ENCODE measurements at places on chromosomes 16 and 17. TPM values are rescaled to one million over a fixed set of nuclear protein-coding genes. Genes with fewer than 3 reads are reported as not detected.

The ABCA8 gene
- 60.3 TPM for total RNA-seq

The KRTAP3-2 gene
- total RNA-seq: not detected

DNA sequence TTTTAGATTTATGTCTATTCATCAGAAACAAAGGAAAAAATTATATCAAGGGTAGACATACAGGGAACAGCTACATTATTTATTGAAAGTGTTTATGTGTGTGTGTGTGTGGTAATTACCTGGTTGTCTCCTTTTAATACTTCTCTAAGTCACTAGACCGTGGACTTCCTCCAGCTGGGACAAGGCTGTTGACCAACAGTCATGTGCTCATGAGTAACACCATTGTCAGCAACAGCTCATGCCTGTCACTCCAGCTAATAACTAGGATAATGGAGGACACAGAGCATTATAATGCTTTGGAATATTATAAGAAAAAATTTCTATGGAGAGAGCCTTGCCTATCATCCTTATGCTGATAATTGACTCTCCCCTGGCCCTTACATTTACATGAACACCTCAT is 125.3 kb upstream of the SALL1 start:
- no peak for DNase-seq

GRCh38 chr17:45269912-45270311 is 8.0 kb upstream of the SPATA32 start:
- DNase-seq: no peak

The SHBG gene
- total RNA-seq: 0.35 TPM

DNA sequence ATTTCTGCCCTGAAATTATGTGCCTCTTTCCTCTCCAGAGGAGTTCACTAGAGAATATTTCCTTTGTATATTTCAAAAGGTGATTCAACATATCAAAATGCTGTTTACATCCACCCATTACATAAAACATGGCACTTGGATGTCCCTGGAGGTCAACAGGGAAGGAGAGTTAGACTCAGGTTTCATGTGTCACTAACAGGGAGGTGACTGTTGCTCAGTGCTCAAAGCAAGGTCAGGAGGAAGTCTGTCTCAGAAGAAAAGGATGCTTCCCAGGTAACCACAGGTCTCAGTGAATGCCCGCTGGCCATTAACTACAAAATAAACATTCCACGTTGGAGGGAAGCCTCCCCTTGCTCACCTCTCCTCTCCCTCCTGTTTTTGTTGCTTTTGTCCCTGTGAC is 198.6 kb downstream of the AXIN2 start:
- no peak for DNase-seq

- no peak for DNase-seq
Measured at GRCh38 chr16:49567950-49568349, 194.3 kb downstream of the C16orf78 start.

The MARVELD3 gene
- not detected for total RNA-seq

- DNase-seq: no peak
Measured at GRCh38 chr17:57350266-57350665, 93.9 kb downstream of the MSI2 start.

The KRT28 gene
- not detected for total RNA-seq

GRCh38 chr17:1050996-1051925 is 54.3 kb downstream of the TIMM22 start:
- DNase-seq: no peak

The MEOX1 gene
- 11.1 TPM for total RNA-seq

- no peak for DNase-seq
Measured at GRCh38 chr16:67054901-67055300, 26.0 kb downstream of the CBFB start.

The HOXB1 gene
- not detected for total RNA-seq

The EVI2A gene
- 3.0 TPM for total RNA-seq

GRCh38 chr17:14933676-14934075 is 331.4 kb downstream of the PMP22 start:
- no peak for DNase-seq

The HS3ST3B1 gene
- 1.5 TPM for total RNA-seq

DNA sequence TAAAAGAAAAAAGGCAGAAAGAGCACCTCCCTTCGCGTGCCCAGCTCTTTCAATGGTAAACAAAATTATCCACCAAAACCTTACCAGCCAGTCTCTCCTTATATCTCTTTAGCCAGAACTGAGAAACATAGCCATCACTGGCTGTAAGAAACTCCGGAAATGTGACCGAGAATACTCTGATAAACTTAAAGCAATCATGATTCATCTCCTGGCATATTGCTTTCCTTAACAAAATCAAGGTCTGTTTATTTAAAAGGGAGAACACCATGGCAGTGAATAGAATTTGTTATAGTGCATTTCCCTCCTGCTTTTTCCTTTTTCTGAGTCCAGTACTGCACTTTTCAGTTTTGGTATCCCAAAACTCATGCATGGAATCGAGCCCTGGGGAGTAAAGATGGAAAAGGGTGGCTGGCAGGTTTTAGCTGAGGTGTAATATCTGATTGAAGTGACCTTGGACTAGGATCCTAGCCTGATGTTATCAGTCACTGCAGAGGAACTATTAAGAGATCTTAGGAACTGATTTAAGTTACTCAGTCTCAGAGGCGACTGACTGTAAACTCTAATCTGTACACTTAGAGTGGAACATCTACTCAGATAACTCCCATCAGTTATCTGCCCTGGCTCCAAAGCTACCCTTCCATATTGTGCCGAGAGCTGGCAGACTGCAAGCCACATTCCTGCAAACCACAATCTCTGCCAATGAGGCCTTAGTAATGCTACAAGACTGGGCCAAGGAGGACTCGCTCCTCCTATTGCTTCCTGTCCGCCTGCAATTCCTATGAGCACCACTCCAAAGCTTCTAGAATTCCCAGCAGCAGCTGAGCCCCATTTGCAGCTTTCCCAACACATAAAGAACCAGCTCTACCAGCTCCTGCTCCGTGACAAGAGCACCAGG is 7.4 kb upstream of the COX10 start:
- DNase-seq: no peak

GRCh38 chr17:42553866-42554249 is 1.1 kb downstream of the HSD17B1 start:
- no peak for DNase-seq

DNA sequence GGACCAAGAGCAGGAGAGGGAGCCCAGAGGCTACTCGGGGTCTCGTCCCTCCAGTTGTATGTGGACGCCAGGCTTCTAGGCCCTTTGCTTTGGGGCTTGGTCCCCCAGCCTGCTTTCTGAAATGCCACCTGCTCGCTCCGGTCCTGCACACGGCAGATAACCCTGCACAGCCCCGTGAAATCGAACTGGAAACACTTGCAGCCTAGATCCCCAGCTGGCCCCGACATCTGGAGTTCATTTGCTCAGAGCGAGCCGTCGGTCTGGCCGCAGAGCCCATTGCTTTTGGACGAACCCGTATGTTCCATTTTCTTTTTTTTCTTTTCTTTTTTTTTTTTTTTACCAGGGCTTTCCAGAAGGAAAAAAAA is 22.9 kb downstream of the C1QTNF1 start:
- peak; percentile 86 for DNase-seq

DNA sequence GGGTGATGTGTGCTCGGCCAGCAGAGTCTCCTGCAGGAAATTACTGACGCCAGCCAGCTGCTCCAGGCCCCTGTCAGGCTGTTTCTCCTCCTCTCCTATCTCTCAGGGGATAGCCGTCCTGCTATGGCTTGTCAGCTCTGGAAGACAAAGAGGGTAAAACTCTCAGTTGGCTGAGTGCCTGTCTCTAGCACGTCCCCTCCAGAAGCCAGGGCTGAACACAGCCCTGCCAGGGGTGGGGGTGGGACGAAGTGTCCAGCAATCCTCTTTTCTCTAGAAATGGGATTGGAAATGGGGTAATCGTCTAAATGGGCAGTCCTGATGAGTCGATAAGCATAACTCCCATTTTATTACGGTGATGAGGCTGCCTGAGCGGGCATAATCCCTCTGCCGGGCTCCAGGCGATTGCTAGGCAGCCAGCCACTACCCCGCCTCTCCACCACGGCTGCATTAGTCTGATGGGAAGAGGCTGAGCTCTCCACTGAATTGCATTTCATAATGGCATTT is 89.1 kb upstream of the GNAO1 start:
- peak; percentile 77 for DNase-seq

The CSH1 gene
- not detected for total RNA-seq

The KRTAP2-3 gene
- total RNA-seq: not detected

GRCh38 chr17:39357488-39357887 is 43.9 kb downstream of the FBXL20 start:
- no peak for DNase-seq

DNA sequence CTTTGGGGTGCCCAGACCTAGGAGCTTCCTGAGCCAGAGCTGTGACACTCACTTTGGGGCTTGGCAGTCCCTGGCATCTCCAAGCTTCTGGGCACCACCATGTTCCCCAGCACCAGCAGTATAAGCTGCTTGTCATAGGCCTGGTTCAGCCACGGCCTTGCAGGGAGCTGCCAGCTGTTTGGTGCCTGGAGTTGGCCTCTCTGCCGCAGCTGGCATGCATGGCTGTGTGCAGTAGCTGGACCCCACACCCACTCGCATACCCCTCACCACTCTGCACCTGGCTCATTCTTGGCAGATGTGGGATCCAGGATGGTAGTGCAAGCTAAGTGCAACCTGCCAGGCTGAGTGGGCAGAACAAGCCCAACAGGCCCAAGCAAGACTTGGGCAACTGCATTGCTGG is 73.4 kb upstream of the BRD7 start:
- DNase-seq: no peak

- no peak for DNase-seq
Measured at GRCh38 chr17:48927978-48928745, 16.5 kb downstream of the SNF8 start.

DNA sequence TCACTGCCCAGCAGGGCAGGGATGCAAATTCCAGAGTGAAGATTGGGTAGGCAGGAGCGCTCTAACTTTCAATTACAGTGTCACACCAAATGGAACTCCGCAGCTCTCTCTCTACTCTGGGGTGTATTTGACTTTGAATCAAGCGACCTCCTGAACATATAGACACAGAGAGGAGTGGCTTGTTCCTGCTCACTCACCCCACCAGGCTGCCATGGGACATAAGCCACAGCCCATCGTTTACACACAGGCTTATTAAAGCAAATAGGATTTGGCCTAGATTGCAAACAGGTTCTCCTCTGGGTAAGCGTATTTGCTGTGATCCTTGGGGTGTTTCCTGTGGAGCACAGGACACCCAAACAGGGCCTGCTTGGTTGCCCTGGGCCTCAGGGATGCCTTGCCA is 281.6 kb upstream of the CCL2 start:
- DNase-seq: no peak

- DNase-seq: peak; percentile 91
Measured at GRCh38 chr16:58392215-58393137, at the start of gene GINS3. Gene GINS3 (plus strand): TSS chr16:58392471. CDS start chr16:58392602, 131 bp downstream.

Data from Right ventricle myocardium inferior (tissue), 1 donor.